Fibroblast of skin of back (primary cell): ENCODE measurements at places on chromosomes 5 and 9.
A peak's percentile ranks its signal among the peaks of the same experiment; 100 is the strongest.

GRCh38 chr9:99139868-99140267 lies 35.0 kb downstream of the TGFBR1 start:
- DNase-seq, result no peak

DNA sequence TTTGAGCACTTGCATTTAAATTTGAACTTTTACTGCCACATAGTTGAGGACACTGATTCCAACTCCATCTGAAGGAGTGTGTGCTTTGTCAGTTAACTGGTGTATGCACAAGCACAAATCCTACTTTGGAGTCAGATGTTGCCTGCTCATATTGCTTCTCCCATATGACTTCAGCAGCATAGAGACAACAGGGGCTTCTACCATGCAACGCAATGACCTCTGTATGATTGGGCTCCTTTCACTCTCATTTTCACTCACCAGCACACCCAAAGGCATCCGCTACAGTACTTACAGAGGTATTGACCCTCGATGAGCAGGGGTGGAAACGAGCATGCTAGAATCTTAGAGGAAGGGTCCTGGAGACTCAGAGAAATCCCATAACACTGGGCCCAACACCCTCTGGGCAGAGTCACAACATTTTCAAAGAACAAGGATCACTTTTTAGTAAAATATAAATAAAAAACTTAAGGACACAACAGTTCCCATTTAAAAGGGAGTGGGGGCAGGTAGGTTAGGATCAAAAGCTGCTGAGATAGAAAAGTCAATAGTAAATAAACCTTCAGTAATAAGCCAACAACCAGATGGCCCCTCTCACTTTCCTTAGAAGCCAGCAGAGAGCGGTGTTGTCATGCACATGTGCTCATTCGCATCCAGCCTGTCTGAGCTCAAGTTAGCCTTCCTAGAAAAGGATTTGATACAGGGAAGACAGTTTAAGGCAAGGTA lies 203.8 kb downstream of the SNCAIP start:
- peak; percentile 71 for DNase-seq

GRCh38 chr9:129380961-129381401 lies 202.9 kb upstream of the IER5L start:
- DNase-seq, result no peak

GRCh38 chr5:6395621-6396020 lies 17.3 kb upstream of the MED10 start:
- DNase-seq, result no peak
